ENCODE measurements at places on chromosomes 7 and 10.

DNA sequence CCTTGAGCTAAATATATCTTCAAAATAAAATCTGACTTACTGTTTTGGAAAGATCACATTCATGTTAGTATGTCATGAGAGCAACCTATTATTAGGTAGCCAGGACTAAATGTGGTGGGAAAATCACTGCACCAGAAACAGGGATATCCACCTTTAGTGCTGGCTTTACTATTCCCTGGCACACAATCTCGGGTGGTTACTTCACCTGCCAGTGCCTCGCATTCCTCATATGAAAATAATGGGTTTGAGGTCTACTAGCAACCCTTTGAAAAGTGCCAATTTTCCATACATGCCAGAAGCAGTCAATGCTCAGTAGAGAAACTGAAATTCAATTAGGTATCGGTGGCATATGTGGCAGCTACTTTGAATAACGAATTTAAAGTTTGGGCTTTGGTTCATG is 36.8 kb downstream of the PTN start:
- DNase-seq, result no peak

DNA sequence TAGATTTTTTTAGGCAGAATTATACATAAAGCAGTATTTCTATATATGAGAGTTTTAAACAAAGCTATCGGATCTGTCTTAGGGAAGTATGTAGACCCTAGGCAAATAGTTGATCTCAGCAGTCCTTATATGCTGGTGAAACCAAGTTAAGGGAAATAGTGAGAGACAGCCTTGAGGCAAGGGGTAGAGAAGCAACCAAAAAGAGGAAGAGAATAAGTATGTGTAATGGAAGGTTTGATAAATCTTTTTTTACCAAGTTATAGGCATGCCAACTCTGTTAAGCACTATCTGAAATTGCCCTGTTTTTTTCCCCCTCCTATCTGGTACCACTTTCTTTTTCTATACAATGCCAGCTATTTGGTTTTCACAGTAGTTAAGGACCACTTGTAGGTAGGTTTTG is 19.9 kb downstream of the SPAG6 start:
- DNase-seq, result no peak

GRCh38 chr10:100744987-100745881 is at the start of gene PAX2:
PAX2 (plus strand) TSS chr10:100745582; CDS start chr10:100746261, 679 bp downstream.
- no peak for DNase-seq

- no peak for DNase-seq
These were observed 170.2 kb upstream of the PITRM1 start for GRCh38 chr10:3342771-3343170.

GRCh38 chr7:1156782-1157535 is 3.0 kb downstream of the ZFAND2A start:
- no peak for DNase-seq

- DNase-seq, result no peak
These were observed 11.0 kb downstream of the TLL2 start for GRCh38 chr10:96502561-96503282.

GRCh38 chr10:128722947-128723346 is 596.7 kb upstream of the MKI67 start:
- DNase-seq, result no peak

- DNase-seq, result peak; percentile 13
These were observed 308.5 kb downstream of the WDR11 start for GRCh38 chr10:121159670-121160069.
